Vagina (tissue), 2 donors: ENCODE measurements at places on chromosomes 12 and 14. TPM values are rescaled to one million over a fixed set of nuclear protein-coding genes. Genes with fewer than 3 reads are reported as not detected.

DNA sequence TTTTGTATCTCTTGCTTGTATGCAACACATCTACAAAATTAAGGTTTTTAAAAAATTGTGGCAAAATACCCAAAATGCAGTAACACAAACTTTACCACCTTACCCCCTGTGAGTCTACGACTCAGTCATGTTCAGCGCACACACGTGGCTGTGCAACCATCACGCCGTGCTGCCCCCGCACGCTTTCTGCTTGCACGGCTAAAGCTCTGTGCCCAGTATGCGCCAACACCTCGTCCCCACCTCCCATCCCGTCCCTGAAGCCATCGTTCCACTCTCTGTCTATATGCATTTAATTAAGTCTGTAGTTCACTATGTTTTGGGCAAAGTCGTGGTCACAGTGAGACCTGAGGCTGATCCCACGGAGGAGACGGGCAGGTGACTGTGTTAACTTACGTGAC, 36.4 kb downstream of the FZD10 start:
- no peak for DNase-seq

- no peak for DNase-seq
Measured at GRCh38 chr14:46323404-46323762, 328.2 kb downstream of the RPL10L start.

DNA sequence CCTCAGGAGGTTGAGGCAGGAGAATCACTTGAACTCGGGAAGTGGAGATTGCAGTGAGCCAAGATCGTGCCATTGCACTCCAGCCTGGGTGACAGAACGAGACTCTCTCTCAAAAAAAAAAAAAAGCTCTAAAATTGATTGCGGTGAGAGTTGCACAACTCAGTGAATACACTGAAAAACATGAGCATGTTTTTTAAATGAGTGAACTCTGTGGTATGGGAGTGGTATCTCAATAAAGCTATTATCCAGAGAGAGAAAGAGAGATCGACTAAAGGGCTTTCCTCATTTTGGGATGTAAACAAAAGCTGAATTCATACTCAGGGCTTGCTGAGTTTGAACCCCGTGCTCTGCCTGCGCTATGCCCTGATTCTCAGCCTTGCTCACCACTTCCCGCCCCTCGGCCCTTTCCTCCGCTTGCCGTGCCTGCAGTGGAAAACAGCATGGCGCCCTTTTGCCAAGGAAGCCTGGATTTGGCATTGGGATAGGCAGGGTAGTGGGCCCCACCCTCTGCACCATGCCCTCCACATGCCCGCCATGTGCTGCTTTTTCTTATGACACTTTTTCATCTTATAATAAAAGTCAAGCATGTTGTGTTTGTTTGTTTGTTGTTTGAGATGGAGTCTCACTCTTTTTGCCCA, 102.5 kb downstream of the LGMN start:
- no peak for DNase-seq

- no peak for DNase-seq
Measured at GRCh38 chr12:58443981-58444371, 476.3 kb downstream of the LRIG3 start.

Gene STYK1
- total RNA-seq = 6.4 TPM

DNA sequence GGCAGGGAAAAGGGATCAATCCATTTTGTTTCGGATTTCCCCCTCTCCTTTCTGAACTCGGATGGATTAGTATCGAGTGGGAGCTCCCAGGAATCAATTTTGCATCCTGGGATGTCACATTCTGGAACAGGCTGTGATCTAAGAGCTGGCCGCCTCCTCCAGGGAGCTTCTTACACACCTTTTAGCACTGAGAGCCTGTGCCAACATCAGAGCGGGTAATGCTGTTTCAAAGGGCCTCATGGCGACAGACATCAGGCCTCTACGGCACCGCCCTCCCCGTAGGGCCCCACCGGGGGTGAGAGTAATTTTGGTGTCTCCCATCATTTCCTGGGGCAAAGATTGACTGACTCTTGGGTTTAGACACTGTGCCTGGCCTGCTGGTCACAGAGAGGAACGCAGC, 2.7 kb downstream of the GALNT9 start:
- no peak for DNase-seq

GRCh38 chr12:120961604-120962531, 16.5 kb upstream of the HNF1A start:
- no peak for DNase-seq

Gene ARF3
- total RNA-seq = 56.2 TPM

- no peak for DNase-seq
Measured at GRCh38 chr12:103652808-103653207, 65.7 kb downstream of the STAB2 start.

Gene EML1
- total RNA-seq = 32.7 TPM

DNA sequence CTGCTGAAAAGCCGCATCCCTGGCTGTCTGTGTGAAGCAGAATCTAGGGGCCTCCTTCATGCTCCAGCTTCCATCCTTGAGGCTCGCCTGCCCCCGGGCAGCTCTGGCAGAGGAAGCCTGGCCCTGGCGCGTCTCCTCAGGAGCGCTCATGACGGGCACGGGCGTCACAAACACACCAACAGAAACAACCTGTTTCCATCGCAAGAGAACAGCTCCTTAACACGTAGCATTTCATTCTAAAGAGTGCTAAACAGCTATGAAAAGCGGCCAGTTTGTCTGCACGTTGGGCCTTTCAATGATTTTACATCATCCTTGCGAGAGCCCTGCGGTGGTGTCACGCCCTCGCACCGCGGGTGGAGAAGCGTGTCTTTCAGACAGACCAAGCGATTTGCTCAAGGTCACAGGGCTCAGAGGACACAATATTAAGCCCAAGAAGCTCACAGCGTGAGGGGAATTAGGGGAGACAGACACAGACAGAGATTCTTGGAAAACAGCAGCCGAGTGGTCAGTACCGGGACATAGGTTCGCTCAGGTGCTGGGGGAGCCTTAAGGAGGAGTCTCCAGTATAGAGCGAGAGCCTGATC, 4.9 kb downstream of the ADGRD1 start:
- DNase-seq = no peak

GRCh38 chr14:93057586-93058280, 58.0 kb downstream of the ITPK1 start:
- DNase-seq = no peak

- DNase-seq = no peak
Measured at GRCh38 chr14:21025371-21026273, 761 bp upstream of the NDRG2 start.

- DNase-seq = peak; percentile 87
Measured at GRCh38 chr12:52618216-52618615, at the start of gene KRT73. TSS of gene KRT73 (minus strand) at chr12:52618559. CDS start at chr12:52618524, 35 bp downstream.

GRCh38 chr12:91928501-91928900, 217.1 kb downstream of the BTG1 start:
- no peak for DNase-seq

- no peak for DNase-seq
Measured at GRCh38 chr12:131253376-131254026, 299.8 kb downstream of the ADGRD1 start.

GRCh38 chr14:92539875-92540274, 26.3 kb downstream of the RIN3 start:
- DNase-seq = no peak

Gene C1QL4
- 2.0 TPM for total RNA-seq

Gene SNW1
- 36.8 TPM for total RNA-seq
